ENCODE measurements at places on chromosomes 5 and 9.

DNA sequence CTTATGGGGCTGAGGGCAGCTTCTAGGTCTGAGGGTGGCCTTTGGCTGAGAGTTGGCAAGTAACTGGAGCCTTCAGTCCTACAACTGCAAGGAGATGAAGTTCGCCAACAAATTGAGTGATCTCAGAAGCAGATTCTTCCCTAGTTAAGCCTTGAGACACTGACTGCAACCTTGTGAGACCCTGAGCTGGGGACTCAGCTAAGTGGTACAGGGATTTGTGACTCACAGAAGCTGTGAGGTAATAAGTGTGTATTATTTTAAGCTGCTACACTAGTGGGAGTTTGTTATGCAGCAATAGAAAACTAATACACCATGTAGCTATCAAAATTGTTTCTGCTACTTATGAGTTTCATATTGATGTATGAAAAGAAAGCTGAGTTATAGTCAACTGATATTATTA lies 279.2 kb downstream of the PIK3R1 start:
- H3K36me3 ChIP-seq, result no peaks in the 10 kb centered on the region
- DNase-seq, result no peak

DNA sequence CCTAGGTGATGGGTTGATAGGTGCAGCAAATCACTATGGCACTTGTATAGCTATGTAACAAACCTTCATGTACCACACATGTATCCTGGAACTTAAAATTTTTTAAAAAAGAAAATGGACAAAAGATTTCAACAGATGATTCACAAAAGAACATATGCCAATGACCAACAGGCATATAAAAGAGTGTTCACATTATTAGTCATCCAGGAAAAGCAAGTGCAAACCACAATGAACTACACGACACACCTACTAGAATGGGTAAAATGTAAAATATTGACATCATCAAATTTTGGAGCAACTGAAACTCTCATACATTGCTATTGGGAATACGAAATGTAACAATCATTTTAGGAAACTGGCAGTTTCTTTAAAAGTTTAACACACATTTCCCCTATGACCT lies 109.9 kb downstream of the YIPF5 start:
- no peak overlapping the region for H3K4me3 ChIP-seq
- H3K27me3 ChIP-seq, result no peaks in the 10 kb centered on the region
- H3K36me3 ChIP-seq, result no peaks in the 10 kb centered on the region

GRCh38 chr5:105587963-105588662 lies 2025.5 kb upstream of the NUDT12 start:
- H3K4me1 ChIP-seq, result no peaks in the 10 kb centered on the region
- H3K36me3 ChIP-seq, result no peaks in the 10 kb centered on the region
- no peak overlapping the region for H3K27ac ChIP-seq
- DNase-seq, result no peak
- H3K27me3 ChIP-seq, result no peaks in the 10 kb centered on the region
- no peak overlapping the region for H3K4me3 ChIP-seq

DNA sequence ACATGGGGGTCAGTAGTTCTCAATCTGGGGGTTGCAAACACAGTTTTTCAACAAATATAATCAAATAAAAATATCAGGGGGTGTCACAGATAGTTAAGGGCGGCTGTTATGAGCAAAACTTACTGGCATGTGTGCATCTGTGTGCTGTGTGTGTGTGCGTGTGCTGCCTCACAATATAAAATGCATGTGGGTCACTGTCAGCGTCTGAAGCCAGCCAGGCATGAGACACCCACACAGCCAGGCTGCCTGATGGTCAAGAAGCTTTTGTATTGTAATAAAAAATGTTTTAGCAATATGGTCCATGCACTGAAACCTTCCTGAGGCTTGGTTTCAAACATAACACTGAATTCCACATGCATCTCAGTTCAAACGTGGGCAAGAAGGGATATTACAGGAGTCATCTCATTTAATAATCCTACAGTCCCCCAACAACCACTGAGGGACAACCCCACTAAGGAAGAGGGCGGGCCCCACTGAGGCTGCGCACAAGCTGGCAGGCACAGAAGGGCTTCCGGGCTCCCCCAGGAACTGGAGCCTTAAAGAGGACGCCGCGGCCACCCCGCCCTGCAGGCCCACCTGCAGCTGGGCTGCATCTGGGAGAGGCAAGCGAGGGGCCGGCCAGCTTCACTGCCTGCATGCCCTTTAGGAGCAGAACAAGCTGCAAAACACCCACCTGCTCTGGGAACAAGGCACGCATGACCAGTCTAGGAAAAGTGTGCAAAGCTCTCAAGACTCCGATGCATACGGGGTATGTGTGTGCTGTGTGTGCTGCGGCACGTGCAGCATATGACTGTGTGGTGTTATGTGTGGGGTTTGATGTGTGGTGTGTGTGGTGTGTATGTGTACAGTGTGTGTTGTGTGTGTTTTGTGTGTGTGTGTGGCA lies 14.1 kb downstream of the SEMA4D start:
- no peaks in the 10 kb centered on the region for H3K27me3 ChIP-seq
- H3K36me3 ChIP-seq, result peaks cover 2% of the 10 kb centered on the region
- DNase-seq, result peak; percentile 73
- peak overlapping the region; percentile 84 for H3K27ac ChIP-seq

GRCh38 chr5:10936081-10936855 lies 175.2 kb upstream of the DAP start:
- H3K27ac ChIP-seq, result no peak overlapping the region
- H3K36me3 ChIP-seq, result no peaks in the 10 kb centered on the region
- H3K27me3 ChIP-seq, result no peaks in the 10 kb centered on the region
- no peaks in the 10 kb centered on the region for H3K4me1 ChIP-seq

DNA sequence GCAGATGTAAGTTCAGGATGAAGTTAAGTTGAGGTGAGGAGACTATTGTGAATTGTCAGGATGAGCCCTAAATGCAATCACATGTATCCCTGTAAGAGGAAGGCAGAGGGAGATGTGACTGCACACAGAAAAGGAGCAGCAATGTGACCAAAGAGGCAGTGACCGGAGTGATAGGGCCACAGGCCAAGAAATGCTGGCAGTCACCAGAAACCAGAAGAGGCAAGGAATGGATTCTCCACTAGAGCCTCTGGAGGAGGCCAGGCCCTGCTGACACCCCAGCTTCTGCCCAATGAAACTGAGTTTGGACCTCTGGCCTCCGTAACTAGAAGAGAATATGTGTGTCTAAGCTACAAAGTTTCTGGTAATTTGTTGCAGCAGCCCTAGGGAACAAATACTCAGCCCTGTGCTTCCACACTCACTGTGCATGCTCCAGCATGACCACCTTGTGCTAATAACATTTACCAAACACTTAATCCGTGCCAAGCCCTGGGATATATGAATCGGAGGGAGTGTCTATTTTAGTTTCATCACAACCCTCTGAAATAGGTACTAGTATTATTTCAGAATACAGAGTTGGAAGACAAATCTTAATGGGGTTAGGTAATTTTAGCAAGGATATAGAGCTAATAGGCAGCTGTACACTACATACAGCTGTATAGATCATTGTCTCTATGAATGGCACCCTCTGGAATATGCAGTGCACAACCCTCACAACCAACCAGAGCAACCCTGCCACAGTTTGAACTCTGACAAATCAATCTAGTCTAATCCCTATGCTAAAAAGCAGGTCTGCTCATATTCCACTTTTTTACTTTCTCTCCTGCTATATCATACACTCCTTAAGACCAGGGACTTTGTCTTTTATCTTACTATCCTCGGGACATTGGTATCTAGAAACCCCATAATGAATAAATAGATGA lies 7.8 kb upstream of the GPX8 start:
- H3K27me3 ChIP-seq, result peaks cover 7% of the 10 kb centered on the region
- no peaks in the 10 kb centered on the region for H3K4me1 ChIP-seq
- DNase-seq, result no peak

DNA sequence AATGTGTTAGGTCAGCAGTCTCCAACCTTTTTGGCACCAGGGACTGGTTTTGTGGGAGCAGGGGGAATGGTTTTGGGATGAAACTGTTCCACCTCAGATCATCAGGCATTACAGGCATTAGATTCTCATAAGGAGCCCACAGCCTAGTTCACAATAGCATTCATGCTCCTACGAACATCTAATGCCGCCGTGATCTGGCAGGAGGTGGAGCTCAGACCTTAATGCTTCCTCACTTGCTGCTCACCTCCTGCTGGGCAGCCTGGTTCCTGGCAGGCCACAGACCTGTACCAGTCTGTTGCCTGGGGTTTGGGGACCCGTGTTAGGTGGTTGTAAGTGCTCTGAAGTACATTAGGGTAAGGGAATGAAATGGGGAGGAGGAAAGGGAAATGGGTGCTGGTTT lies 9.7 kb upstream of the CTNNA1 start:
- no peaks in the 10 kb centered on the region for H3K36me3 ChIP-seq
- no peak for DNase-seq
- H3K27me3 ChIP-seq, result no peaks in the 10 kb centered on the region
- peaks cover 7% of the 10 kb centered on the region for H3K4me1 ChIP-seq
- H3K27ac ChIP-seq, result no peak overlapping the region

DNA sequence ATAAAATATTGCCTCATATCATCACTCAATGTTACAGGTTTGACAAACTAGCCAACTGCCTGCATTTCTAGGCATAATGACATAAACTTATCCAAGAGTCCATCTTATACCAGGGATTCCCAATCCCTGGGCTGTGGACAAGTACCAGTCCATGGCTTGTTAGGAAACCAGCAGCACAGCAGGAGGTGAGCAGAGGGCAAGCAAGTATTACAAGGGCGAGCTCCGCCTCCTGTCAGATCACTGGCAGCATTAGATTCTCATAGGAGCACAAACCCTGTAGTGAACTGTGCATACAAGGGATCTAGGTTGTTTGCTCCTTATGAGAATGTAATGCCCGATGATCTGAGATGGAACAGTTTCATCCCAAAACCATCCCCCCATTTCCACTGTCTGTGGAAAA lies 144.9 kb downstream of the PRKACG start:
- no peaks in the 10 kb centered on the region for H3K4me1 ChIP-seq
- H3K27me3 ChIP-seq, result no peaks in the 10 kb centered on the region
- H3K4me3 ChIP-seq, result no peak overlapping the region

DNA sequence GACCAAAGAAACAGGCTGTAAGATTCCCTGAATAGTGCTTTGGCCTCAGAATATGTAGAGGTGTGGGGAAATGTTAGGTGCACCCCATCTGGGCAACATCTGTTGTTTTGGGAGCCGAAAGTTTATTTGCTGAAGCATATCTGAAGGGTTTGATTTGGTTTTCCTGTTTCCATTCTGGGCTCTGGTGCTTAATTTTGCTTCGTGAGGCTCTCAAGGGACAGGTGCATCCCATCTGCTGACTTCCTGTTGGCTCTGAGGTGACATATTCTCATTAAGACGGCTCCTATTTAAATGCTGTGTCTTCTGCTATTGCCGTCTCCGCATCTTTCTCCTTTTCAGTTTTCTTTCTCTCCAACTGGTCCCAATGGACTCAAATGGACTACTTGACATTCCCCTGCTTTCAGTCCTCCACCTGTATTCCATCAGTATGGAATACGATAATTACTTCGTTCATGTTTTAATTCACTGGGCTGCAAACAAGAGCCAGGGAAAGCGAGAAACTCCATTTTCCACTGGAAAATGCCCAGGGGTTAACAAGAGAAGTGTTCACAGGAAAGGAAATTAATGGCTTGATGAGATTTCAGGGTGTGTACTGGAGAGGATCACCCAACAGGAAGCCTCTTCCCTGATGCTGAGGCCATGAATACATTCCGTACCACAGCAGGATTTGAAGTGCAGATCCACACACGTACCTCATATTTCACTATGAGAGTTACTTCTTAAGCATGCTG lies 104.0 kb downstream of the MTX3 start:
- no peak overlapping the region for H3K4me3 ChIP-seq
- H3K27me3 ChIP-seq, result no peaks in the 10 kb centered on the region
- H3K4me1 ChIP-seq, result peaks cover 33% of the 10 kb centered on the region
- no peak overlapping the region for H3K27ac ChIP-seq

DNA sequence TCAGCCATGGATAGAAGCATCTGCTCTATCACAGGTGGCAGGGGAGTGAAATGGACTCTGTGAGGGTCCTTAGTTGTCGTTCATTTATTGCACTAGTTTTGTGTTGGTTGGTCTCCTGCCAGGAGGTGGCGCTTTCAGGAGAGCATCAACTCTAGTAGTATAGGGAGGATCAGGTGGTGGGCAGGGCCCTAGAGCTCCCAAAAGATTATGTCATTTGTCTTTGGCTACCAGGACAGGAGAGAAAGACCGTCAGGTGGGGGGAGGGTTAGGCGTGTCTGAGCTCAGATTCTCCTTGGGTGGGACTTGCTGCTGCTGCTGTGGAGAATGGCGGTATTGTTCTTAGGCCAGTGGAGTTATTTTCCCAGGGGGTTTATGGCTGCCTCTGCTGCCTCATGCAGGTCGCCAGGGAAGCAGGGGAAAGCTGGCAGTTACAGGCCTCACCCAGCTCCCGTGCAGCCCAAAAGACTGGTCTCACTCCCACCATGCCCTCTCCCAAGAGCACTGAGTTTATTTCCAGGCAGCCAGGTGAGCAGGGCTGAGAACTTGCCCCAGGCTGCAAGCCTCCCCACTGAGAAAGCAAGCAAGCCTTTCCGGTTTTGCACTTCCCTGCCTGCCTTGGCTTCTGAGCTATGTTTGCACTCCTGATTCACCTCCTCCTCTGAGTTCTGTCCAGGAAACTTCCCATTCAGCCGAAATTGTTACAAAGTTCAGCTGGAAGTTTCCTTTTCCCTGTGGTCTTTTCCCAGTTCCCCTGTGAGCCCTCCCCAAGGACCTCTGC lies 317.3 kb downstream of the TAF11L14 start:
- H3K36me3 ChIP-seq, result no peaks in the 10 kb centered on the region
- H3K4me1 ChIP-seq, result no peaks in the 10 kb centered on the region
- no peak overlapping the region for H3K27ac ChIP-seq
- no peaks in the 10 kb centered on the region for H3K27me3 ChIP-seq
- no peak for DNase-seq

DNA sequence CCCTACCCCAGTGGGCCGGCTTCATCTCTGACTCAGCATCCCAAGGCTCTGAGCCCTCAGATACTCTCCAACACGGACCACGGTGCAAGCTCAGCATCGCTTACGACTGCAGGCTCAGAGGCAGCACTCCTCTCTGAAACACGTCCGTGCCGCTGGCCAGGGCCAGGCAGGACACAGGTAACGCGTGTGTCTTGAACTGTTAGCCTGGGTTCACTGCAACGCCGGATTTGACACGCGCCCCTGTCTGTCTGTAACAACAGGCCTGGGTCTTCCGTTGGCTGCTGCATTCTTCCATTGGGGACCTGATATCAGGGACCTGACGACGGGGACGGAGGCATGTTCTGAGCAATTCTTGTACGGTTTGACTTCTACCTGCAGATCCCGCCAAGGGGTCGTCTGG lies 6.4 kb downstream of the SLC6A3 start:
- H3K36me3 ChIP-seq, result no peaks in the 10 kb centered on the region
- H3K27ac ChIP-seq, result no peak overlapping the region
- no peak overlapping the region for H3K4me3 ChIP-seq

Measured in B cell (primary cell).